ENCODE measurements at places on chromosomes 2 and 18. TPM values are rescaled to one million over a fixed set of nuclear protein-coding genes. Genes with fewer than 3 reads are reported as not detected.

RASGRP3 gene
- polyA plus RNA-seq, result 0.84 TPM

LOXL3 gene
- 29.0 TPM for polyA plus RNA-seq

CAPG gene
- polyA plus RNA-seq, result 631 TPM

RAB6C gene
- not detected for polyA plus RNA-seq

KCNS3 gene
- polyA plus RNA-seq, result not detected

RUFY4 gene
- polyA plus RNA-seq, result 0.65 TPM

MYCN gene
- not detected for polyA plus RNA-seq

KLHL29 gene
- not detected for polyA plus RNA-seq

TCF7L1 gene
- polyA plus RNA-seq, result not detected

TTC27 gene
- 3.0 TPM for polyA plus RNA-seq

LDAH gene
- 5.7 TPM for polyA plus RNA-seq

SRD5A2 gene
- not detected for polyA plus RNA-seq

ATG16L1 gene
- 3.3 TPM for polyA plus RNA-seq

STPG4 gene
- 0.27 TPM for polyA plus RNA-seq

G6PC2 gene
- not detected for polyA plus RNA-seq

SNORC gene
- polyA plus RNA-seq, result 0.61 TPM

ALPG gene
- not detected for polyA plus RNA-seq

DLGAP1 gene
- 0.42 TPM for polyA plus RNA-seq

KATNAL2 gene
- polyA plus RNA-seq, result not detected

CHRND gene
- not detected for polyA plus RNA-seq

KHK gene
- polyA plus RNA-seq, result 7.3 TPM

CENPA gene
- polyA plus RNA-seq, result 0.24 TPM

STK36 gene
- polyA plus RNA-seq, result 3.3 TPM

CCDC74B gene
- polyA plus RNA-seq, result not detected

DSC3 gene
- not detected for polyA plus RNA-seq

LYPD6B gene
- polyA plus RNA-seq, result not detected

CRYGC gene
- not detected for polyA plus RNA-seq

ATP6V1C2 gene
- polyA plus RNA-seq, result not detected

ONECUT2 gene
- polyA plus RNA-seq, result not detected

BIN1 gene
- polyA plus RNA-seq, result 4.1 TPM

ALPP gene
- not detected for polyA plus RNA-seq

AOX1 gene
- not detected for polyA plus RNA-seq

PTPRN gene
- not detected for polyA plus RNA-seq

FSHR gene
- polyA plus RNA-seq, result not detected

VWA3B gene
- polyA plus RNA-seq, result not detected

Data from CD14-positive monocyte (primary cell).